Activated effector memory CD4-positive, alpha-beta T cell treated with Interleukin-2 at 50 U/mL for 16 hours (primary cell): ENCODE measurements at places on chromosomes 7 and 10.

- DNase-seq, result no peak
Observed at GRCh38 chr7:103348452-103348851, 1.0 kb downstream of the PSMC2 start.

DNA sequence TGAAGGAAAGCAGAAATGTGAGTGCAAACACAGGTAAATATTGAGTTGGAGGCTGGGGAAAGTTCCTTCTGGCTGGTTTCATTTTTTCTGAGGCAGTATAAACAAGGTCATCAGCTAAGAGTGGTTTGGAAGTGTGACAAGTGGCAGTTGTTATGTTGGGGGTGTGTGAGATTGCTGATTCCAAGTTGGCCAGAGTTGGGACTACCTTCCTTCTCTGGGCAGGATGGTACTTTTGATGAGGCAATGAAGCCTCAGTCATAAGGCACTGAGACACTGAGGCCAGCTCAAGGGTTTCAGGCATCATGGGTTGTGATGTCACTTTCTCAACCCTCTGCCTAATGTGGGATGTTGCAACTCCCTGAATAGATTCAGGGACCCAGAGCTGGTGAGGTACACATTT lies 8.2 kb upstream of the PTTG1IP2 start:
- no peak for DNase-seq

DNA sequence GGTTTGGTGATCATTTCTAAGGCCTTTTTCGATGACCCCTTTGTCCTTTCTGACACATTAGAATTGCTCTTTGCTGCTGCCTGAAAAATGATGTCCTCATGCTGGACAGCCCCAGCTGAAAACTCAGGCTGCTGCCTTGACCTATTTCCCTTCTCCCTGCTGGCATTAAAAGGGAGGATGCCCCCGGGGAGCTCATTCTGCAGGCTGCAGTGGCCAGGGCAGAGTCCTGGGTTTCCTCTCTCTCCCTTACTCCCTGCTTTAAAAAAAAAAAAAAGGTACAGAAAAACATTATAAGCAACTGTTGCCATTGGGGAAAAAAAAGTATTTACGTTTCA lies 35.4 kb downstream of the LRRC4 start:
- no peak for DNase-seq

DNA sequence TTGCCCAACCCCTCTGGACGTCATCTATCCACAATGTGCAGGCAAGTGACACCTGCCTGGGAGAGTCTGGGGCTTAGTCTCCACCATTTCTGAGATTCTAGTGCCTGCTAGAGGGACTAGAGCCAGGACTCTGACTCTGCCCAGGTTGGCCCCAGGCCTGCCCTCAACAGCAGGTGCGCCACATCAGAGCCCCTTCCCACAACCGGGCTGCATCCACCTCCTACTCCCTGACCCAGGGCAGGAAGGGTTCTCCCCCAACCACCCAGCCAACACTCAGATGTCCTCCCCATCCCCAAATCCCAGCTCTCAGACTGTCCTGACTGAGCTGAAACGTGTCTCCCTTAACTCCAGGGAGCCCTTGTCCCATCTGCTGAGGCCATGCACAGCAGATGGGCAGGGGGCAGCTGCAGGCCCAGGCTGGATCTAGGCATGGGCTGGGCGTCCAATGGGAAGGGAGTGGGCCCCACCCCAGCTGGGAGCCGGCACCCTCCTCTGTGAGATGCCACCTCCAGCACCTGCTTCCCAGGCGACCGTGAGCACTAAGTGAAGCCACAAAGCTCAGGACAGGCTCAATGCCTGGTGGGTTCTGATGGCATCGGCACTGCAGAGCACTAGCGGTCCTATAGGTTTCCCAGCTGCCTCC lies 49.2 kb downstream of the RASGEF1A start:
- DNase-seq, result no peak

DNA sequence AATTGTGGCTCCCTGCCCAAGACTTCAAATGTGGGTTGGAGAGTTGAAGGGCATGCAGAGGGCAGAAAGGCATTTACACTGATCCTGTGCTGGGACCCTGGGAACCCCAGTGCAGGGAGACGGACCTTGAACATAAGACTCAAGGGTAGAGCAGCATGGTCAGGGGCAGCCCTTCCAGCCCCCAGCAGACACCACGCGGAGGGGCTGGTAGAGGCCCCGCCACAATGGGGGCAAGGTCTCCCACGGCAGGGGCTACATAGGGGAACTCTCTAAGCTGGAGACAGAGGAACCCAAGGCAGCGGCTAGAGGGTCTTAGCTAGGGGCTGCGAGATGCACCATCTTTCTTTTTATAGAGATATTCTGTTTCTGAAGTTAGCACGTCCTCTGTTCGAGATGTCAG lies 45.2 kb upstream of the EBF3 start:
- DNase-seq, result no peak

- no peak for DNase-seq
Observed at GRCh38 chr7:91892099-91892705, 11.7 kb upstream of the MTERF1 start.

- no peak for DNase-seq
Observed at GRCh38 chr7:31099451-31100444, 47.6 kb downstream of the ADCYAP1R1 start.

DNA sequence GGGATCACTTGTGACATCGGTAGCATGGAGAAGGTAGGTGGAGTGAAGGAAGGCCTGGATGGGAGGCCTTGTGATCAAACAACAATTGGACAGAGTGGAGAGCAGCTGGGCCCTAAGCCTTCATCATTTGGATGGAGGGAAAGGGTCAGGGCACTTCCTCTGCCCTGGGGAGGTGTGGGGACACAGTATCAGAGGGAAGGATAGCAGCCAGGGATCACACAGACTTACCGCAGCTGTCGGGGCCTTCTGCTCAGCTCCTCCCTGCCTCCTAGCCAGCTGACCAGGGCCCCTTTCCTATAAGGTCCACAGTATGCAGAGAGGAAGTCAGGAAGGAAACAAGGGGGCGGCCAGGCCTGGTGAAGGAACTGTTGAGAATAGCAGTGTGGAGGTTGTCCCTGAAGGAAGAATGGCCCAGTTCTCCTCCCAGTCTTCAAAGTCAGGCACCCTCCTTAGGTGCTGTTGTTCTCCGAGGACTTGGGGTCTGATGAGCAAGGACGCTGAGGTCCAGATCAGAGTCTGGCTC lies 62.1 kb downstream of the ABCC2 start:
- DNase-seq, result no peak

- no peak for DNase-seq
Observed at GRCh38 chr10:51291961-51292360, 217.7 kb downstream of the PRKG1 start.

- no peak for DNase-seq
Observed at GRCh38 chr10:74244807-74245206, 93.8 kb downstream of the ADK start.
